Neural cell (in vitro differentiated cells): ENCODE measurements at places on chromosomes 11 and 22. TPM values are rescaled to one million over a fixed set of nuclear protein-coding genes. Genes with fewer than 3 reads are reported as not detected.

The SYT12 gene
- 2.1 and 2.3 TPM in 2 replicates for polyA plus RNA-seq

The OR52H1 gene
- polyA plus RNA-seq = not detected in 2 replicates

The JHY gene
- 0.37 and 1.0 TPM in 2 replicates for polyA plus RNA-seq

The FGF19 gene
- 4.6 and 6.2 TPM in 2 replicates for polyA plus RNA-seq
